ENCODE measurements at places on chromosomes 7 and 10.

DNA sequence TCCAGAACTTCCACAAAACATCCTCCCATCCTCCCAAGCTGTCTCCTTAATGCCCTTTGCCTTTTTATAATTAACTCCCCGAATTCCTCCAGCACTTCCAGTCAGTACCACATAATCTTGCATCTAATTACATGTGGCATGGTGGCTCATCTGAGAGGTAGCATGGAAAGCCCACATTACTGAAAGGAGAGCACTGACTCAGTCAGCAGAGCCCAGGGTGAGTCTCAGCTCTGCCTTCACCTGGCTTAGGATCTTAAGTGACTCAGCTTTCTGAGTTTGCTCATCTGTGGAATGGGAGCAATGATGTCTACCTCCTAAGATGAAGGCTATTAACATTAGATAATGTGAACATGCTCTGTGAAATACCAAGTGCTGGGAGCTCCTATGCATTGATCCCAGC is 433.9 kb downstream of the SORCS3 start:
- DNase-seq, result no peak

GRCh38 chr7:85022064-85022697 is 164.7 kb downstream of the SEMA3D start:
- peak; percentile 19 for DNase-seq

DNA sequence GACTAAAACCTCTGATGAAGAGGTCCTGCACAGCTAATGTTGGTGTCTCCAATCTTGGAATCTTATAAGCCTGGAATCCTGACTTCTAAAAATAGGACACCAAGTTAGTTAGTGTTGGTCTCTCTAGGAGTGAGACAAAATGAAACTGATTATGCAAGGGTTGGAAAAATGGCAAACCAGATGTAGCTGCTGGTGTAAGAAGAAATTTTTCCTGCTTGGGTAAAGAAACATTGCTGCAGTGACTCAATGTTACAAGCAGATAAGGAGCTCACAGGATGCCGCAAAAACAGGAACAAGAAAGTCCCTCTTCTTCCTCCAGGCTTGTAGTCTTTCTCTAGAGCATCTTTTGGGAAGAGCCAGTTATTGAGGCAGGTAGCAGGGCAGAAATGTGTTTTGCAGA is 449.0 kb downstream of the ETV1 start:
- no peak for DNase-seq

DNA sequence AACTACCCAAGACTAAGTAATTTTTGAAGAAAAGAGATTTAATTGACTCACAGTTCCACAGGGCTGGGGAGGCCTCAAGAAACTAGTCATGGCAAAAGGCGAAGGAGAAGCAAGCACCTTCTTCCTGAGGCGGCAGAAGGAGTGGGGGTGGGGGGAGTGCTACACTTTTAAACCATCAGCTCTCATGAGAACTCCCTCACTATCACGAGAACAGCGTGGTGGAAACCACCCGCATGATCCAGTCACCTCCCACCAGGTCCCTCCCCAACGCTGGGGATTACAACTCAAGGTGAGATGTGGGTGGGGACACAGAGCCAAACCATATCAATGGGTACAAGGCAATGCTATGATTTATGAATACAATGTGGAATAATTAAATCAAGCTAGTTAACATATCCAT is 241.9 kb downstream of the PTPRN2 start:
- DNase-seq, result no peak

DNA sequence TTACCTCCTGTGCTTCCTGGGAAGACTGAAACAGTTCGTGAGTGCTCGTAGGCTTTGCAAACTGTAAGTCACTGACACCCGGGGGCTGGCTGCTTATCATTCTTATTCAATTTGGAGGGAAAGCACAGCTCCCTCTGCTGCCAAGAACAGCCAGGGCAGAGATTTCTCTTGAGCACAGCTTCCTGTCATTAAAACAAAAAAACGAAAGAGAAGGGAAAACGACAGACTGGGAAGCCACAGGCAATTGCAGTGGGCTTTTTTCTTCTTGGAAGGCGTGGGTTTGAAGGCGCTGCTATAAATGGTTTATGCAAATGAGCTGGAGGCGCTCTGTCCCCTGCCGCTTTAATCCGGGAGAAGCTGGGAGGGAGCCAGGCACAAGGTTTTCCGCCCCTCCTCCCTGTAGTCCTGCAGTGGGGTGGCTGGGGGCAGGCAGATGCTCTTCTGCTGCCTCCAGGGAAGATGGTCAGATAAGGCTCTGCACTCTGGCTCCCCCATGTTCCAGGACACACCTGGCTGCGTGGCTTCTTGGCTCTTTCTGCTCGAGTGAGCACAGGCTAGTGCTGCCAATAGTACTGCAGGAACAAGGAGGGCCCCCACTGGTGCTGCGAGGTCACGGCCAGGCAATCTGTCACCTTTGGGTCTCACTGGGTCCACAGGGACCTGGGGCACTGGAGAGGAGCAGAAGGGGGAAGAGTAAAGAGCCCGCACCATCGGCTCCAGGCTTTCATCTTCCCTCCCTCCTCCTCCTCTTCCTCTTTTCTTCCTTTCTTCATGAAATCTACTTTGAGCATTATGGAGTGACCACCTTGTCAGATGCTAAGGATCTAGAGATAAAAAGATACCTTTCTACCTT is 49.5 kb downstream of the NEURL1 start:
- DNase-seq, result peak; percentile 87

- DNase-seq, result peak; percentile 58
Measured at GRCh38 chr10:85916994-85917573, 449.5 kb downstream of the GRID1 start.

DNA sequence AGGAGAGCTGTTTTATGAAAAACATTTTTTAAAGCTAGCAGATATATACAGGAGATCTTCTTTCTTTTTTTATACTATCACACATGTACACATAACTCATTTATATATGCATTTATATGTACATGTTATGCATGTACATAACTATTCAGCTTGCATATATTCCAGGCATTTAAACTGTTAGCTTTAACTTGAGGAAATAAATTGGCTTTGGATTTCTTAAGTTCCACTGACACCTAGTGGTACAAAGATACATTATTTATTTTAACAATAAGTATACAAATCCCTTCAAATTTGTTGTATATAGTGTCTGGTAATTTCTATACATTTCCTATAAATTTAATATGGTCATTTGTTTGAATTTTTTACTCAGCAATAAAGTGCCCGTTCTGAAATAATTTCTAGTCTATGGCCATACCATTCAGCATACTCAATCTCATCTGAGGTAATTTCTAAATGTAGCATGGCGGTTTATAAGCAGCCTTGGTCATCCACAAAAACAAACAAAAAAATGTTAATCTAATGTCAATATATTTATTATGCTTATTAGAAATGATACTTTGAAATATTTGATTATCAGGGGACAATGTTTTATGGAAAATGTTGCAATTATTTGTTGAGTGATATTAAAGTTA is 11.6 kb downstream of the ZDHHC6 start:
- DNase-seq, result peak; percentile 71

DNA sequence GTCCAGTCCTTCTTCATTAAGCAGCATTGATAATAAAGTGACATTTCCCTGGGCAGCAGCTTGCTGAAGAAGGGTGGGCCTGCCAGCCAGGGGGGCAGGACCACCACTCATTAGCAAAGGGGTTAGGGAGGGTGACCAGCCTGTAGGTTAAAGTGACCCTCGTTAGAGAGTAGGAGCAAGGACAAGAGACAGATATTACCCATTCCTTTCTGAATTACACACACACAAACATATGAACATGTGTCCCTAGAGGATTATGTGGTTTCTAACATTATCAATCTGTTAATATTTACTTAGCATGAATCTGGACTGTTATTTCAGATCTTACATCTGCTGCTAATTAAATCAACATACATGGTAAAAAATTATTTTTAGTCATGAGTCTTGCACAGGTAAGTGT is 88.9 kb downstream of the CTTNBP2 start:
- no peak for DNase-seq

- no peak for DNase-seq
Measured at GRCh38 chr7:30968294-30968693, 4.5 kb downstream of the GHRHR start.

DNA sequence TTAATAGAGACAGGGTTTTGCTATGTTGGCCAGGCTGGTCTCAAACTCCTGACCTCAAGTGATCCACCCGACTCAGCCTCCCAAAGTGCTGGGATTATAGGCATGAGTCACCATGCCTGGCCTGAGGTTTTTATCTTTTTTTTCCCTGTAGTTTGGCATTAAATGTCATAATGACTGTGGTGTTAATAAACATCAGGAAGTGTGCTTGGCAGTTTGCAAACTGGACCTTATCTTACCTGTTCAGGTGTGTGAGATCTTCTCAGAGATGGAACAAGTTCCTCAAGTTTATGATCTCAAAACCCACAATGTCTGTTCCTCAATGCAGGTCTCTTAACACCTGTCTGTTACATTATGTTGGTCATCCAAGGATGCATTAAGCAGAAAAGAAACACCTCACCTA is 80.0 kb downstream of the ARID5B start:
- DNase-seq, result peak; percentile 17

All from DMS53 (cell line).